ENCODE measurements at places on chromosomes 2 and 18.

DNA sequence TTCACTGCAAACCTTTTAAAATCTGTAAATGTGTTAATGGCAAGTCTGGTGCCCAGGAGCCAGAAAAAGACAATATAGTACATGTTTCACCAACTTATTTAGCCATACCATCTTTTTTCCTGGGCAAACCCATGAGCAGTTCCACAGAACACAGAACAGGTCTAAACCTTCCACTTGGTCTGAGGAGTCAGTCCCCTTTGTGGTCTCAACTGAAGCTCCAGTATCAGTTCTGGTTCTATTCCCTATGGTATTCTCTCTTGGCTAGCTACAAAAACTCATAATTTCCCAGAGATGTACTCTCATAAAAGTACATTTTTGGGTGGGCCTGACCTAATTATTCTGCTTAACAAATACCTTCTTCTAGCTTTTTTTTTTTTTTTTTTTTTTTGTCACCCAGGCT is 31.2 kb downstream of the STK17B start:
- DNase-seq: no peak

- DNase-seq: peak; percentile 31
Measured at GRCh38 chr18:13457327-13457726, 238.8 kb downstream of the LDLRAD4 start.

GRCh38 chr18:8536922-8537321 is 72.3 kb upstream of the RAB12 start:
- no peak for DNase-seq

- peak; percentile 75 for DNase-seq
Measured at GRCh38 chr2:170554278-170554955, 160.7 kb upstream of the SP5 start.

DNA sequence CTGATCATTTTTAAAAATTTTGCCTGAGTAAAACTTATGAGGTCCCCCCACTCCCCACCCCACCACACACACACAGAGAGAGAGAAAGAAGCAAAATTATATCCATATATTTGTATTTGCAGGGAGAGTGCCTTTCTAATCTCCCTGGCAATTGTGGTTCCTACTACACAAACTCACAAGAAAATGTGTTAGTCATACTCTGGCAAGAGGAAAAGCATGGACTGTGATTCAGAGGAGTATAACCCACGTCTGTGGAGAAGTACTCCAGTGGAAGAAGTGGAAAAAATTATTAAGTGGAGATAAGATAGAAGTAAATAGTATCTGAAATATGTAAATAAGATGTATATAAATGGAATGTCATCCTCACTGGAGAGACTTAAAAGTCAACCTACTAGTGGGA is 114.0 kb downstream of the DSEL start:
- no peak for DNase-seq

DNA sequence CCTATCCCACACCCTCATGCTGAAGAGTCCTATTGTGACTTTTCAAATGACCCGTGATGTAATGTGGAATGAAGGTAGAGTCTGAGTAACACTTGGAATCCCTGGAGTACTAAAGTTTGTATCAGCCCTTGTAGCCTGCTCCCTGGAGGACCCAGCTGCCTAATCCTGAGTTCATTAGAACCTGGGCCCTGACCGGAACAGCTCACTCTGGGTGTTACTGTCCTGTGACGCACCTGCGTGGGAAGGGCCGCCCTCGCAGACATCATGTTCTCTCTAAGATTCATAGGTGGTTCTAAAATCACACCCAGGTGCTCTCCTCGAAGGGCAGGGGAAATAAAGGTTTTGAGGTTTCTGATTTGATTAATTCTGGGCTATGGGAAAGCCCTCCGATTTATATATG is 62.3 kb downstream of the NCK2 start:
- no peak for DNase-seq

DNA sequence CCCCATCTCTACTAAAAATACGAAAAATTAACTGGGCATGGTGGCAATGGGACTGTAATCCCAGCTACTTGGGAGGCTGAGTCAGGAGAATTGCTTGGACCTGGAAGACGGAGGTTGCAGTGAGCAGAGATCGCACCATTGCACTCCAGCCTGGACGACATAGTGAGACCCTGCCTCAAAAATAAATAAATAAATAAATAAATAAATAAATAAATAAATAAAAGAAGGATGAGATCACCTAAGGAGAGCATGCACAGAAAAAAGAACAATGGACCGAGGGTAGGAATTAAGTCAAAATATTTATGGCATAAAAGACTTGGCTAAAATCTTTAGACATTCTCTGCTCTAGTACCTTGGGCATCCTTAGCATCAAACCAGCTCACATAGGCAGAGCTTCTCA is 8.9 kb upstream of the RBMS1 start:
- no peak for DNase-seq

DNA sequence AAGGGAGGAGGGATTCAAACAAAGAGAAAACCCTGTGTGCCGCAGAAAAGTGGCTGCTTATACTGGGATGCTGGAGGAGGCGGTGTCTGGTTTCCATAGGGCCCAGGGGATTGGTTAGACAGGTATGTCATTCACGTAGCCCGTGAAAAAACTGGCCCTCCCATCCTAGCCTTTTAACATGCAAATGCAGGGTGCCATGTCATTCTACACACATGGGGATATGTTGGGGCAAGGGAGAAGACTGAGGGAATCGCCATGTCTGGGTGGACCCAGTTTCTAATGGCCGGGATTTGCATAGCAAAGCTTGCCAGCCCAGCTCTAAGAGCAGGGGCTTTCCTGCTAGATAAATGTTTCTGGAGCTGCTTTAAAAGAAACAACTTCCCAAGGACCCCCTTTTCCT is 8.2 kb upstream of the RNU2-63P start:
- DNase-seq: no peak

GRCh38 chr2:208595386-208596275 is 189.0 kb downstream of the PTH2R start:
- DNase-seq: no peak

DNA sequence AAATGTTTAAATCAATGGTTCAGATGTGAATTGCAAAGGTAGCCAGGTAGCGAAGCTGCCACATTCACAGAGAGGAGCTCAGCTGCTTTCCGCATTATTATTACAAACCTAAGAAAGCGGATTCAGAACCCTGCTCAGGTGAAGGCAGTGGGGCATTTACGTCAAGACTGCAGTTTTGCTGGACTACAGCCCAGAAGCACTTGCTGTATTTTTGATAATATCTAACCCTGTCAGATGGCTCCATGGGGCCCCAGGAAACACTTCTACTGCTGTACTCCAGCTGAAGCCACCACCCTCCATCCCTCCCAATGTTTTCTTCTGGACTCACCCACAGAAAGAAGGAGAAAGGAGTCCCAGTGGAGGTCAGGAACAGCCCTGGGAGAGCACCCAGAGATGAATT is 96.9 kb downstream of the TPO start:
- no peak for DNase-seq

DNA sequence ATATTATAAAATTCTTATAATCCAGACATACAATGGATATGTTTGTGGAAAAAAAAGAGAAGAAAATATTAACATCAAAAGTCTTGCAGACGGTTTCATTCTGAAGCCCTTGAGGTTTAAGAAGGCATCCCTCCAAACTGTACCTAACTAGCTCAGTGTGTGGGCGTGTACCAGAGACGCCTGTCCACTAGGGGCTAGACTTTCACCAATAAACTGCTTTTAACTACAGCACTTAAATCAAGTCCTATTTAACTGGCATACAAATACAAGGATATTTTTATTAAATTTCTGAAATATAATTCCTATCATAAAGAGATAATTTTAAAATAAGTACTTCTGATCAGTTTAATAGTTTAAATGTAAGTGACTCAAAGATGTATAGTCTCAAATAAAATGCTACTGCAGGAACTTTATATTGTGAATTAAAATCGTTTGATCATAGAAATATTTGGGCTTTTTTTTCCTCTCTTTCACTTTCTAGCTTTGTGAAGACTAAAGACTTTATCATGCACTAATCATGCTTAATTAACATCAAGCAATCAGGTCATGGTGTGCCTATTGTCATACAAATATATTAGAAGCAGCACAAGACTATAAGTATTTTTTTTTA is 437.7 kb downstream of the SATB2 start:
- no peak for DNase-seq

- no peak for DNase-seq
Measured at GRCh38 chr18:42459873-42460272, 504.8 kb downstream of the PIK3C3 start.

GRCh38 chr2:8495189-8495989 is 186.5 kb upstream of the ID2 start:
- DNase-seq: no peak

- DNase-seq: no peak
Measured at GRCh38 chr2:124269348-124269747, 244.3 kb downstream of the CNTNAP5 start.

- DNase-seq: peak; percentile 35
Measured at GRCh38 chr2:232341739-232342126, 36.8 kb upstream of the ALPP start.

DNA sequence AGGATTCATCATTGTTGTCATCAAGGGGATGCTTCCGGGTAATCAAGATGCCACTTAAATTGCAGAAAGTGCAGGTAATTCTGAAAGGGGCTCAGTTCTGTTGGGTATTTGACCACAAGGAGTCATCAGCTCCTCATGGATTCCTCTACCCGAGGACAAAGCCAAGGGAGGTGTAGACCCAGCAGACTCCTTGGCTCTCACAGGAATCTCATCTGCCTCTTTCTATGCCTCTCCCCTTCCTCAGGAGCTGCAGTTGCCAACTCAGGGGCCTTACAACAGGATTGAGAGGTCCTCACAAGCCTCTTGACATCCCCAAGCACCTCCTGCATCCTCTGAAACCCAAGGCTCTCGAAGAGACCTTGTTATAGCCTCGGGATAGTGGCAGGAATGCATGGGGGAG is 44.0 kb downstream of the ITGB6 start:
- DNase-seq: no peak

GRCh38 chr2:231394211-231395141 is 1.0 kb upstream of the B3GNT7 start:
- DNase-seq: no peak

DNA sequence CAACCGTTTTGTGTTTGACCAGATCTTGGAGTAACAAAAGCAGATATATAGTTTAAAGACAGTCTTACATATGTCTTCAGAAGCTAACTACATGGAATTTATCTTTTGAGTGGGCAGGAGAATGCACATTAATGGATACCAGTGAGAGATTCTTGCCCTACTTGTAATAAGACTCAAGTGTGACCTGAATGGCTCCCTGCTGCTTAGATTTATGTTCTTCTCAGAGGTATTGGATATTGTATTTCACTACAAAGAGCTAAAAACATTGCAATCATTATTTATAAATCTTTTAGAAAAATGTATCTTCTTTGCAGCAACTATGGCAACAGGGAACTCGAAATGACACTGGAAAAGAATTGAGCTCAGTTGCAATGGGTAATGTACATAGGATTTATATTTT is 227.7 kb downstream of the LRRTM4 start:
- no peak for DNase-seq

GRCh38 chr2:109523121-109523520 is 90.6 kb downstream of the SEPTIN10 start:
- DNase-seq: no peak

DNA sequence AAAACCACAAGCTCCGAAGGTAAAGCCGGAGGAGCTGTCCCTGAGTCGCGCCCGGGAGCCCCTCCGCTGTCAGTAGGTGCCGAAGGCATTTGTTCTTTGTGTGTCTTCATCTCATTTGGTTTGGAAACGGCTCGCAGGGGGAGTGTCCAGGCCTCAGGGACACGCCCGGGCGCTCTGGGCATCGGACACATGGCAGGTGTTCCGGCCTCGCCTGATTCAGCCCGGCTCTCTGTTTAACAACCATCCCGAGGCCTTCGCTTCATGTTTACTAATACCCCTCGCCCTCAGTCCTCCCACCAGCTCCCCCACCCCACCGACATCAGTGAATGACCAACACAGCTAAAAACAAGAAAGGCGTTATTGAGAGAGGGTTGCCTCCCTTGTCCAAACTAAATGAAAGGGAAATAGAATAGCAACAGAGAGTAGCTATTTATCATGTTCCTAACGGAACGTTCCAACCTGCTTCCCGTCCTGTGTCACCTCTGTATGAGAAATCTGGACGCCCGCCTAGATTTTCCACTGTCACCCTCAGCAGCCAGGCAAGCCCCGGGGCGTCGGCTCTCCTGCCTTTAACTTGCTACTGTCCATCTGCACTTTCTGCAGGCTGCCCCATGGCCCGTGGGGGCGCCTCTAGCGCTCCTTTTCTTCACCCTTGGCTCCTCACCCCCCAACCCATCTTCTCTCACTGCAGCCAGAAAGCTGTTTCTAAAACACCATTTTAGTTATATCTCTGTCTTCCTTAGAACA is 73.9 kb downstream of the MYCN start:
- DNase-seq: peak; percentile 64

DNA sequence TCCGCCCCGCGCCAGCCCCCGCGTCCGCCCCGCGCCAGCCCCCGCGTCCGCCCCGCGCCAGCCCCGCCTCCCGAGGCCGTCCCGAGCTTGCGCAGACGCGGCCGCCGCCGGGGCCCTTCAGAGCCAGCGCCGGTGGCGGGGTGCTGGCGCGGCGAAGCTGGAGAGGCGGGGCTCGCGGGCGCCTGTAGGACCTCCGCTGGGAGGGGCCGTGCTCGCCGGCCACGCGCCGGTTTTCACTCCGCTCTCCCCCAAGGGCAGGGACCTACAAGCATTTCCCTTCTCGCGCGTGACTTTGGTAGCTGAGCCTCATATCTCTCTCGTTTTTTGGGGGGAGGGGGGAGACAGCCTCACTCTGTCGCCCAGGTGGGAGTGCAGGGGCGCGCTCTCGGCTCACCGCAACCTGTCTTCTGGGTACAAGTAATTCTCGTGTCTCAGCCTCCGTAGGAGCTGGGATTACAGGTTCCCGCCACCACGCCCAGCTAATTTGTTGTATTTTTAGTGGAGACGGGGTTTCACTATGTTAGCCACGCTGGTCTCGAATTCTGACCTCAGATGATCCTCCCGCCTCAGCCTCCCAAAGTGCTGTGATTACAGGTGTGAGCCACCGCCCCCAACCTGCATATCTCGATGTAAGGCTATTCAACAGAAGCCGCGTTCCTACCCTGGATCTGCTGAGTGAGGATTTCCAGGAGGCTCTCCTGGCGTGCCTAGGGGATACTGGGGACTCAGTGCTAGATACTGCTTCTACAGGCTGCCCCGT is at the start of gene ZNF514:
Gene ZNF514, minus strand, starts transcription at position 159 of the 760 bp plus-strand sequence. CDS start 6,595 bp downstream, outside the sequence.
- peak; percentile 84 for DNase-seq

GRCh38 chr2:240701091-240701735 is 9.5 kb downstream of the AQP12A start:
- DNase-seq: no peak

DNA sequence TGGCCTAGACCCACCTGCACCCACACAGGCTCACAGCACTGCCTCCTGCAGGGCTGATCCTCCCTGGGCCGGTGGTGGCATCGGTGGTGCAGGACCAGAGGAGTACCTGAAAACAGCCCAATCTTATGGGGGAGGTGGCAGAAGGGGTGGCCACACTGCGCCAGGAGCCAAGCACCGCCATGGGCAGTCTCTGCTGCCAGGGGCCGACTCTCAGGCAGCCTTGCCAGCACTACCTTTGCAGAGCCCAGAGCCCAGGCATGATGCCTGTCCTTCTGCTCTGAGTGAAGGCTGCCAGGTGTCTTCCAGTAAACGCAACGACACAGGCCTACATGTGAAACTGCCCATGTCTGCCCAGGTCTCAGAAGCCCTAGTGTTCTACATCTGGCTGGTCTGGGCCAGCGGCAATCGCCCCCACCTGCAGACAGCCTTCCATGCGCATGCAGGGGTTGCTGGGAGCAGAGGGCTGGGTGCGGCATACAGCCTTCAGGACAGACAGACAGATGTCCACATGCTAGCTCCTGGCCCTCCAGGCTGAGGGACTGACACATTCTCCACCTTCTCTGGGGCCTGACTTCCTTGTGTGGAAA is 6.8 kb downstream of the HS6ST1 start:
- DNase-seq: no peak
